Esophagus muscularis mucosa (tissue), 4 donors: ENCODE measurements at places on chromosomes 5 and 9. TPM values are rescaled to one million over a fixed set of nuclear protein-coding genes. Genes with fewer than 3 reads are reported as not detected.

The PDE8B gene
- total RNA-seq, result 7.1 TPM

The GMCL2 gene
- not detected for total RNA-seq

The AK8 gene
- 0.42 TPM for total RNA-seq

The PAEP gene
- total RNA-seq, result not detected

- H3K4me3 ChIP-seq, result no peak overlapping the region
- DNase-seq, result no peak
- no peak overlapping the region for H3K27ac ChIP-seq
- H3K36me3 ChIP-seq, result no peaks in the 10 kb centered on the region
- peaks cover 4% of the 10 kb centered on the region for H3K4me1 ChIP-seq
These were observed 9.0 kb downstream of the ADAMTS2 start for GRCh38 chr5:179336126-179336870.

DNA sequence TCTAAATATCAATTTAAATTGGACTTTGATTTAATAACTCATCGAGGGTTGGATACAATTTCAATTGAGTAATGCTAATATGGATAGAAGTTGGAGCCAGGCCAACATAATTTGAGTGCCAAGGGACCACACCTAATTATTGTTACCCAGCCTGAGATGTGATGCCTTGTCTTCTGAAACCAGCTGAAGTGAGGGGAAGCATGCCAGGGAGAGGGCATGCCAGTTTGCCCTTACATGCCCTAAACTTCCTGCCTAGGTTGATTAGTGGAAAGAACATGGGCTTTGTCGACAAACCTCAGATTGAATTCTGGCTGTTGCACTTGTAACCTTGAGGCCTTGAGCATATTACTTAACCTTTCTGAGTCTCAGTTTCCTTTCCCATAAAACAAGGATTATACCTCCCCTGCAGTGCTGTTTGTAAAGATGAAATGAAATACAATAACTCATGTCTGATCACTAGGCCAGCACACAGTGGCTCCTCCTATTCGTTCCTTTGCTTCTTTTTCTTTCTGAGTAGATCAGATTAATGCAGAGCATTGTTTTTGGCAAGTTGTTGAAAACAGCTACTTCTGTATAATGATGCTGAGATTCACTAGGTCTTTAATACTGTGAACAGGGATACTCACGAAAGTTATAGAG is 412.8 kb downstream of the TLE4 start:
- no peak for DNase-seq
- no peaks in the 10 kb centered on the region for H3K27me3 ChIP-seq
- H3K4me1 ChIP-seq, result no peaks in the 10 kb centered on the region
- H3K27ac ChIP-seq, result no peak overlapping the region
- H3K4me3 ChIP-seq, result no peak overlapping the region

- no peak overlapping the region for H3K4me3 ChIP-seq
- no peaks in the 10 kb centered on the region for H3K36me3 ChIP-seq
- H3K4me1 ChIP-seq, result no peaks in the 10 kb centered on the region
These were observed 38.9 kb downstream of the ASTN2 start for GRCh38 chr9:117375956-117376355.

DNA sequence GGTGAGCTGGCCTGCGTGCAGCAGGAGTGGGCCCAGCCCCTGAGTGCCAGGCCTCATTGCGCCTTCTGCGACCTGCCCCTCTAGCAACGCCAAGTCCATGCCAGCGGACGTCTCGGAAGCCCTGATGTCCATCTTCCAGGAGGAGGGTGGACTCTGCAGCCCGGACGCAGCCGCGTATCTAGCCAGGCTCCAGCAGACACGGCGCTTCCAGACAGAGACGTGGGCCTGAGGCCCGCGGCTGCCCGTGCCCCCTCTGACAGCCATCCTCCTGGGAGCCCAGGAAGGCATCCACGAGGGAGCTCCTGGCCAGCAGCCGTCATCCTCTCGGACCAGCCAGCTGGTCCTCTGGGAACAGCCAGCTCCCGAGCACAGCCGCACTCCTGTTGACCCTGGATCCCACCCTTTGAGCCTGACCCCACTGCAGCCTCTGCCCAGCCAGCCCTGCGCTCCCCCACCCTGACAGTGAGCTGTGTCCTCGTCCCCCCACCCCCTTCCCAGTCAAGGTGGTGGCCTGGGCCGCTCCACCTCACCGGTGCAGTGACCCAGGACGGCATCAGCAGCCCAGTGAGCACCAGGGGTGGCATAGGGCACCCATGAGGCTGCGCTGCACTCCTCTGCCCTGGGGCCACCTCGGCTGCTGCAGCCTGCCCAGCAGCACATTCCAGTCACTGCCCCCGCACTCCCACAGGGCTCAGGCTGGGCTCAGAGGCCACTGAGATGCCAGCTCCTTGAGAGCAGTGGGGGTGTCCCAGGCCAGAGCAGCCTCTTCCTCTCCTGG is 5.7 kb downstream of the RNF208 start:
- H3K4me3 ChIP-seq, result no peak overlapping the region
- H3K27me3 ChIP-seq, result no peaks in the 10 kb centered on the region
- peaks cover 26% of the 10 kb centered on the region for H3K36me3 ChIP-seq

- no peak overlapping the region for H3K4me3 ChIP-seq
- DNase-seq, result no peak
- no peaks in the 10 kb centered on the region for H3K4me1 ChIP-seq
- H3K36me3 ChIP-seq, result no peaks in the 10 kb centered on the region
These were observed 29.7 kb downstream of the RASGRF2 start for GRCh38 chr5:80989883-80990282.
